ENCODE measurements at places on chromosomes 6 and 20.

DNA sequence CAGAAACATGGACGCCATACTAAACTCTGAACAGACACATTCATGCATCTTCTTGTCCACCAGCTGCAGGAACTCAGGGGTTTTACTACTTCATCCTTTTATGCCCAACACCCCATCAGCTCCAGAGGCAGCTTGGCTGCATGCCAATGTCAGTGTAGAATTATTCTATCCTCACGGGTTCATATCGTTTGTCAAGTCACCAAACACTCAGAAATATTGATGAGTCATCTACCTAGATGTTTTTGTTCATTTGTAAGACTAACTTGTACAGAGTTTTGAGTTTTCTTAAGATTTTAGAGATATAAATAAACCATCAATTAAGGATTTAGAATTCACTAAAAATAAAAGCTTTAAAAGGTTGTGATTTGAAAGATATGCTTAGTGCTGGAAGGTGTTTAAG is 590.7 kb upstream of the FLRT3 start:
- no peak for DNase-seq

- DNase-seq = no peak
These were observed 14.2 kb upstream of the HLA-DRB1 start for GRCh38 chr6:32603888-32604287.

GRCh38 chr6:166752097-166752496 is 125.0 kb upstream of the RPS6KA2 start:
- no peak for DNase-seq

GRCh38 chr6:142376115-142376514 is 74.3 kb downstream of the ADGRG6 start:
- no peak for DNase-seq

DNA sequence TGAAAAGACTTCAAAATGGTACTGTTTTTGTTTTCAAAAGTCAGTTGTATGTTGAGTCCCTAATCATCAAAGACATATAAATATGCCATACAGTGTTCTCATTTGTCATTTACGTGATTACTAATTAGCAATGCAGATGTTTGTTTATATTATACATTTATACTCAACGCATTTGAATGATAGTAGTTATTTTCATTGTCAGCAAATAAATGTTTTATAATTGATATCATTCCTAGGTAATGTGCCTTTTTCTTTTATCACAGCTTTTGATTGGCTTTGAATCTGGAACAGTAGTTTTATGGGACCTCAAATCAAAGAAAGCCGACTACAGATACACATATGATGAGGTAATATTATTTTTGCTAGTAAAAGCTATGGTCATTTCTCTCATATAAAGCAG is 62.6 kb downstream of the STXBP5 start:
- no peak for DNase-seq

DNA sequence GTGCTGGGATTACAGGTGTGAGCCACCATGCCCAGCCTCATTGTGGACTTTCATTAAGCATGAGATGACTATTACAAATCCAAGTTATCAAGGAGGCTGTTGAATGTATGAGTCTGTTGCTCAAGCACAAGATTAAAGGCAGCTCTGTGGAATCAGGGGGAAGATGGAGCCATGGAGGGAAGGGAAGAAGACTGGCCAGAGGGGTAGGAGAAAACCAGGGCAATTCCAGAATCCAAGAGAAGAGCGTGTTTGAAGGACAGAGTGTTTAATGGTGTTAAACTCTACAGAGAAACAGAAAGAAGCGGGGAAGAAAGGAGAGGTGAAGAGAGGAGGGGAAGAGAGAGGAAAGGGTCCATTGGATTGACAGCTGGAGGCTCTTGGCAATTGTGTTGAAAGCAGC is 49.8 kb upstream of the TTPAL start:
- no peak for DNase-seq

DNA sequence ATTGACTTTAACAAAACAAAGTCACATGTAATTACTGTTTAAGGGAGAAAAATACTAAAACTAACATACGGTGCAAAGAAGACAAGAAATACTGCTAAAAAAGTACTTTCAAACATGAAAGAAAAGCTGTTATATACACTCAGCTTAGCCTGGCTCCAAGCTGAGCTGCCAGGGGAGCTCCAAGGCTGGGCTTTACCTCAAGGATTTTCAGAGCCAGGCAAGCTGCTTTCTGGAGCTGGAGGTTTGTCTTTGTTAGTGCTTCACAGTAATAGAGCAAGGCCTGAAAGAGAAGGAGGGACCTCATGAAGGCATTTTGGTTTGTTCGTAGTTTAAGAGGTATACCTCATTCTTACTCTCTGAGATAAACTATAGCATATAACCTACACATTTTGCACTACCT is 19.6 kb upstream of the ARMH2 start:
- no peak for DNase-seq

DNA sequence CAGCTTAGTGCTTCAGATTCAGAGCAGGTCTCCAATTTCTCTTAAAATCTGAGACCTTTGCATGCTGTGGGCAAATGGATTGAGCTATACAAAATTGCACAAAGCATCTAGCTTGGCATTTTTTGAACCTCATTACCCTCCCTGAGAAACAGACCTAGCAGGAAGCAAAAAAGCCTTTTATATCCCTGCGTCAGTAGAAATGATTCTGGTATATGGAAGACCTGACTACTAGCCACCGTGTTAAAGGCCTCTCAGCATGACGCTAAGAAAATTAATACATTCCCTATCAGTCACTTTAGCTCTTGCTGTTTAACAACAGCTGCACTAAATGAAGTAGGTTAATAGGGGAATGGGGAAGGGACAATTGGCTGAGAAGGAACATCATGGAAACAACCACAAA is 110.7 kb upstream of the SMLR1 start:
- DNase-seq = no peak

DNA sequence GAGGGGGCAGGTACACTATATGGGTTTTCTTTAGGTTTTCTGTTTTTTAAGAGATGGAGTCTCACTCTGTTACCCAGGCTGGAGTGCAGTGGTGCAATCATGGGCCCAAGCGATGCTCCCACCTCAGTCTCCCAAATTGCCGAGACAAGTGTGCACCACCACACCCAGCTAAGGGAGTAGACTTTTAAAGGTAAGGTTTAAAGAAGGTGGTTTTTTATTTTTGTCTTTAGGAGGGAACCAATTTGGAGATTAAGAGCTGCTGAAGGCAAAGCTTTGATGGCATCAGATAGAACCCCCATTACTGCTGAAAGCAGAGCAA is 7.9 kb downstream of the SRSF6 start:
- DNase-seq = no peak

DNA sequence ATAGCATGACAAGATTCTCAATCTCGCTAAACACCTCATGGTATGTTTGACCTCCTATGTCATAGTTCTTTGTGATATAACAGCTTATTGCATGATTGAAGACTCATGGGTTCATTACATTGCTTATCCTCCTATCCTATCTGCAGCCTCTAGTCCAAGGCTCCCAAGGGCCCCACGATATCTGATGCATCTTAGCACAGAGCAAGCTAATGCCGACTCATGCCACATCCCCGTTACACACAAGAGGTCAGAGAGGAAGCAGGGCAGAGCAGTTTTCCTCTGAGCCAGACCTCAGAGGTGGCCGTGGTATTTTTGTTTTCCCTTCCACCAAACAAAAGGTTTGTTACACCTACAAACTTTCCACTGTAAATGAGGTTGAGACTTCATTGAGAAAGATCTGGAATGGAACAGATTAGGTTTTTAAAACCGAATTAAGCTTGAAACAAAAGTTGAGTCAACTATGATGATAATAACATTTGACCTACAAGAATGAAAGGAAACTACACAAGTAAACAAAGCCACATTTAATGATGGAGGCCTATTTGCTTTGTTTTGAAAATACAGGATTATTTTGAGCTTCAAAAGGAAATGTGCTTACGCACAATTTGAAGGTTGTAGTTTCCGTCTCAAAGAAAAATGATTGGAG is 133.9 kb upstream of the MYLIP start:
- no peak for DNase-seq

- no peak for DNase-seq
These were observed 76.9 kb downstream of the CD83 start for GRCh38 chr6:14194483-14194882.

DNA sequence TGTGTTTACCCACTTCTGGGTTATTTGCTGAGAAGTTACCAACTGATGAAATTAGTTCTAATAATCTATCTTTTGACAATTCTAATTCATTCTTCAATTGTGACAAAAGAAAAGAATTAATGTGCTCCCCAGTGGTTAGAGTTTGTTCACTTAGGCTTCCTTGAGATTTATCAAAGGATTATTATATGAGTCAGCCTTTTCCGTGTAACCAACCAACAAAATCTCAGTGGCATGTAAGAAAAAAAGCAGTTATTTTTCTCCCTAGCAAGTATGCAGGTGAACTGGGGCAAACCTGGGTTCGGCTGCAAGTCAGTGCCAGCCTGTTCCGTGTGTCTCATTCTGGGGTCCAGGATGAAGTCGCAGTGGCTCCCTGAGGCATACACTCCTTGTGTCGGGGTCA is 28.8 kb upstream of the HIVEP1 start:
- DNase-seq = no peak

DNA sequence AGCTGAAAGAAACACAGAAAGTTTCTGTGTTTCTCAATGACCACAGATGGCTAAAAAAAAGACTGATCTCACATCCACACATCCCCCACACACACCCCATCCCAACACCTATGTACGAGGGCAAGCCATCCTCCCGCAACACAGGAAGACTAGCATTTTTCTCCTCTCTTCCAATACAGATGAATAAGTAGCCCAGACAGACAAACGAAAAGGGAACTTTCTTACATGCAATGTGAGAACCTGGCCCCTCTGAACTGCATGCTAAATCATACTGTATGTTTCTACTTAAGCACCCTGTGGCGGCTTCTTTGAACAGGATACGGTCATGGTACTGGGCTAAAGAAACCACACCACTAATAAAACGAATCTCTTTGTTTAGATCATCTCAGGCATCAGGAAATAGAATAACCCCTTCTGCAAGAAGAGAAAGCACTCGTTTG is 116.2 kb downstream of the GMDS start:
- no peak for DNase-seq

- no peak for DNase-seq
These were observed at the start of gene SLC22A7 for GRCh38 chr6:43297644-43298564. Gene SLC22A7 (plus strand): TSS chr6:43298260. CDS start chr6:43298359, 99 bp downstream.

DNA sequence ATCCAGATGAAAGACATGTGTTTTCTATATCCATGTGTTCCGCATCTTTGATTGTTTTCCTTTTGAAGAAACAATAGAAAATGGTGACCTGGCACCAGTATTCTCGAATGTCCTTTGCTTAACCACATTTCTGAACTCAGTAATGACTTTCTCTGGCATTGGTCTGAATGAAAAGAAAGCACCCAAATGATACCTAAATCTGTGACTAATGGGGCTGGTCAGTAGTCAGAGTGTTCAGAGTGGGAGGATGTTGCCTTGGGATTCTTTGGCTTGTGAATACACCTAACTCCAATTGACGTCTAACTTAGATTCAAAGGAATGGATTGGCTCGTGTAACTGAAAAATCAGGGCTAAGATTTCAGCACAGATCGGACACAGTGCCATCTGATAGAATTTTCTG is 27.1 kb downstream of the PARD6B start:
- DNase-seq = no peak
